ENCODE measurements at places on chromosomes 3 and 15. TPM values are rescaled to one million over a fixed set of nuclear protein-coding genes. Genes with fewer than 3 reads are reported as not detected.

GRCh38 chr3:186003610-186004009 is 65.8 kb upstream of the TRA2B start:
- DNase-seq, result no peak

- no peak for DNase-seq
Measured at GRCh38 chr3:102714567-102714966, 279.8 kb downstream of the ZPLD1 start.

Gene CNTN4
- total RNA-seq, result not detected

Gene AQP9
- not detected for total RNA-seq

All from HT1080 (cell line).